T1000 (cell line): ENCODE measurements at places on chromosomes 1 and 21.
A peak's percentile ranks its signal among the peaks of the same experiment; 100 is the strongest.

- DNase-seq: no peak
Observed at GRCh38 chr1:18836654-18837053, 22.8 kb downstream of the TAS1R2 start.

GRCh38 chr1:229553621-229554130 lies 4.8 kb downstream of the ABCB10 start:
- no peak for DNase-seq

- peak; percentile 6 for DNase-seq
Observed at GRCh38 chr1:183989078-183989577, 48.4 kb downstream of the COLGALT2 start.

DNA sequence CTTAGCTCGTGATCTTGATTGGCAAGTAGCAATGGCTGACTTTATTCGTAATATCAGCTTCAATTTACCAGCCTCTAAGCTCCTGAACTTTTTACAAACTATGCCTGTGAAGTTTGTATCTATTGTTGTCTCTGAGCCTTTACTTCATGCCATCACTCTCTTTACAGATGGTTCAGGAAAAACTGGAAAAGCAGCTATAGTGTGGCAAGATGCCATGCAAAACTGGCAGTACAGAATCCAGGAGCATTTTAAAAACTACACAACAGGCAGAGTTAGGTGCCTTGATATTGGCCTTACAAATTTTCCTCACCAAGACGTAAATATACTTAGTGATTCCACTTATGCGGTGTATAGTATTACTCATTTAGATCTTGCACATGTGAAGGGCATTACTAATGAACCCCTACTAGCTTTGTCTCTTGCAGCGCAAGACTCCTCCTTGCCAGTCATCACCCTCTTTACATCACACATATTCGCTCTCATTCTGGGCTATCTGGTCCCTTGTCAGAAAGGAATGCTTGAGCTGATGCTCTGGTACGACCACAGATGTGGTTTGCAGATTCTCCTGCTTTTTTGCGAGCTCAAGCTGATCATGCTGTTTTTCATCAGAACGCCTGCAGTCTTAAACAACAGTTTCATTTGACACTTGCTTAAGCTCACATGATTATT lies 36.3 kb downstream of the CLCA1 start:
- no peak for DNase-seq

GRCh38 chr1:8560611-8561544 lies 243.0 kb downstream of the SLC45A1 start:
- DNase-seq: no peak

DNA sequence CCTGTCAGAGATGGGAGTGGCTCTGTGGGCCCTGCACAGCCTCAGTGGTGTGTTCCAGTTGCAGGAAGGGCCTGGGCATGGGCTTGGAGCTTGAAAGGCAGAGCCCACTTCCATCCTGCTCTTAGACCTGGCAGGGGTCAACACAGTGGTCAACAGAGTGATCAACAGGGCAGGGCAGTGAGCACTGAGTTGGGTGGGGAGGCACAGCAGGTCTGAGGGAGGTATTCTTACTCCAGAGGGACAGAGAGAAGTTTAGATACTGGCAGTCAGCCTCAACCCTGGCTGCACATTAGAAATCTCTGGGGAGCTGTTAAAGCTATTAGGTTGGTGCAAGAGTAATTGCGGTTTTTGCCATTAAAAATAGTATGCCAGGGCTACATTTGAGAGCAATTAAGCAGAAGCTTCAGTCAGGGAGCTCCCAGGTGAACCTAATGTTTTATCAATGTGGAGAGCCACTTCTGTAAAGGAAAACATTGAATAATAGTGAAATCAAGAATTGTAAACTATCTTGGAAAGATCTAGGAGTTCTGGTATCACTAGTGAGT lies 37.7 kb downstream of the SH3BGR start:
- DNase-seq: no peak

GRCh38 chr1:226708342-226708780 lies 30.7 kb downstream of the ITPKB start:
- DNase-seq: no peak

DNA sequence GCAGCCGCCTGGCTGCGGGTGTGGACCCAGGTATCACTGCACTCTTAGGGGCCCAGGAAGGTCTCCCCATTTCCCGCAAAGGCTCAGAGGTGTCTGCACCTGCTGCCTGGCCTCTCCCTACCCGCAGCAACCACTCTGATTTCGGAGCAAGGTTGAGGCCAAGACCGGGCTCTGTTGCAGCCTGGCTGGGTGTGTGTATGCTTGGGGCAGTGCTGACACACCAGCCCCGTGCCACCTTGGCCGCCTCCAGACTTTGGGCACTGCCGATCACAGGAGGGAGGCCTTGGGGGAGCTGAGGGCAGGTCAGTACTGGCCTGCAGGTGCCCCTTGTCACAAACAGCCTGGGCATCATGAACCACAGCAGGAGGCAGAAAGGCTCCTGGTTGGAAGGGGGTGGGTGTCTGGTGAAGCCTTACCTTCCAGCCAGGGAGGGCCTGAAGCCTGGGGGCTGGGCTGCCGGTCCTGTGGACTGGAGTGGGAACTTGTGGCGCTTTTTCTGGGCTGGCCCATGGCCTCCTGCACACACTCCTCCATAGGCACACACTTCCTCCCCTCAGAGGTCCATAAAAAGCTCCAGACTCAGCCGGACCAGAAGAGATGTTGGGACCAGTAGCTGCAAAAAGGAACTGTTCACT lies 519.5 kb downstream of the RWDD3 start:
- no peak for DNase-seq

GRCh38 chr1:161678500-161678899 lies 15.6 kb downstream of the FCGR2B start:
- no peak for DNase-seq

DNA sequence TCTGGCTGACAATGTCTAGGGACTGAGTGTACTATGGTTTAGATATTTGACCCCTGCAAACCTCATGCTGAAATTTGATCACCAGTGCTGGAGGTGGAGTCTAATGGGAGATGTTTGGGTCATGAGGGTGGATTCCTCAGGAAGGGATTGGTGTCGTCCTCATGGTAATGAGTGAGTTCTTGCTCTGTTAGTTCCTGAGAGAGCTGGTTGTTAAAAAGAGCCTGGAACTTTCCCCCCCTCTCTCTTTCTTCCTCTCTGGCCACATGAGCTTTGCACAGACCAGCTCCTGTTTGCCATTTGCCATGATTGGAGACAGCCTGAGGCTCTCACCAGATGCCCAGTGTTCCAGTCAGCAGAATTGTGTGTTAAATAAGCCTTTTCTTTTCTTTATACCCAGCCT lies 36.6 kb upstream of the CNIH3 start:
- peak; percentile 16 for DNase-seq

GRCh38 chr1:32220746-32221580 lies 1.2 kb downstream of the TMEM234 start:
- DNase-seq: no peak
